ENCODE measurements at places on chromosomes 5 and 9. TPM values are rescaled to one million over a fixed set of nuclear protein-coding genes. Genes with fewer than 3 reads are reported as not detected.

MYMK gene
- polyA plus RNA-seq: not detected

TMEM252 gene
- polyA plus RNA-seq: not detected

PLPP7 gene
- 5.1 TPM for polyA plus RNA-seq

SIT1 gene
- not detected for polyA plus RNA-seq

PRDM9 gene
- polyA plus RNA-seq: not detected
